Activated CD8-positive, alpha-beta memory T cell treated with anti-CD3 and anti-CD28 coated beads, Interleukin-2, amount 10 ng/mL, durations not matched to agents 7 days and 5 days (primary cell): ENCODE measurements at places on chromosomes 7 and 10. TPM values are rescaled to one million over a fixed set of nuclear protein-coding genes. Genes with fewer than 3 reads are reported as not detected.

The FEZF1 gene
- total RNA-seq: not detected

The CDHR3 gene
- total RNA-seq: 0.58 TPM

The OR2A12 gene
- not detected for total RNA-seq

The VENTX gene
- not detected for total RNA-seq

The C10orf67 gene
- total RNA-seq: not detected

The WNT16 gene
- not detected for total RNA-seq

The SVIL gene
- total RNA-seq: 3.7 TPM

The CYP2C19 gene
- total RNA-seq: not detected

The PCBD1 gene
- 38.4 TPM for total RNA-seq

The ADRB1 gene
- total RNA-seq: 2.3 TPM

The GATA3 gene
- 83.4 TPM for total RNA-seq

The NODAL gene
- not detected for total RNA-seq

The CTTNBP2 gene
- total RNA-seq: not detected

The DNAJC1 gene
- 32.5 TPM for total RNA-seq

The MMP21 gene
- not detected for total RNA-seq

The PRXL2A gene
- total RNA-seq: 12.2 TPM

The ITPRID1 gene
- not detected for total RNA-seq

The MALRD1 gene
- not detected for total RNA-seq

The SCIN gene
- total RNA-seq: 1.0 TPM

The NEBL gene
- total RNA-seq: not detected

The COL28A1 gene
- not detected for total RNA-seq

The IGFBP3 gene
- total RNA-seq: 10.5 TPM

The LRMDA gene
- not detected for total RNA-seq

The MACC1 gene
- 1.5 TPM for total RNA-seq

The LBX1 gene
- total RNA-seq: not detected

The RALA gene
- total RNA-seq: 22.3 TPM

The GBF1 gene
- total RNA-seq: 46.5 TPM

The MMD2 gene
- total RNA-seq: not detected

The PRLHR gene
- not detected for total RNA-seq

The ARMC10 gene
- 26.0 TPM for total RNA-seq

The HOXA5 gene
- not detected for total RNA-seq

The GDF2 gene
- total RNA-seq: not detected

The IFIT1B gene
- 0.29 TPM for total RNA-seq

The IFT22 gene
- total RNA-seq: 4.7 TPM

The ATOH7 gene
- total RNA-seq: not detected

The MRLN gene
- not detected for total RNA-seq

The GNG11 gene
- total RNA-seq: not detected

The SPOCK2 gene
- 51.9 TPM for total RNA-seq

The ADRA2A gene
- not detected for total RNA-seq

The SGCE gene
- 3.2 TPM for total RNA-seq

The NAT16 gene
- not detected for total RNA-seq

The TSPAN12 gene
- not detected for total RNA-seq
